ENCODE measurements at places on chromosomes 7 and 10. TPM values are rescaled to one million over a fixed set of nuclear protein-coding genes. Genes with fewer than 3 reads are reported as not detected.

DNA sequence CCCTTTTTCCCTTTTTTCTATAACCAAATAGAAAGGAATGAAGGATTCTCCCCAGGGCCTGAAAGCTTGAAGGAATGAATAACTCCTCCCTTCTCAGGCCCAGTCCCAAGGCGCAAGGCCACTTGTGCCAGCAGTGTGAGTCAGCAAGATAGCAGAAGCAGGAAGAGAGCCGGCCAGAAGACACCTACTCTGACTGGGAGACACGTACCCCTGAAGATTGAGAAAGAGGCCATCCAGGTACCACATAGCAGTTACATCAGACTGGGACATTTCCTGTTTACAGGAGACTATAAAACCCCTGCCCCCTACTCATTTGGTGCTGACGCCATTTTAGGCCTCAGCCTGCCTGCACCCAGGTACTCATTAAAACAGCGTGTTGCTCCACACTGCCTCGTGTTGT is 65.5 kb downstream of the LRRC17 start:
- no peaks in the 10 kb centered on the region for H3K4me1 ChIP-seq
- H3K36me3 ChIP-seq = no peaks in the 10 kb centered on the region
- DNase-seq = no peak

DNA sequence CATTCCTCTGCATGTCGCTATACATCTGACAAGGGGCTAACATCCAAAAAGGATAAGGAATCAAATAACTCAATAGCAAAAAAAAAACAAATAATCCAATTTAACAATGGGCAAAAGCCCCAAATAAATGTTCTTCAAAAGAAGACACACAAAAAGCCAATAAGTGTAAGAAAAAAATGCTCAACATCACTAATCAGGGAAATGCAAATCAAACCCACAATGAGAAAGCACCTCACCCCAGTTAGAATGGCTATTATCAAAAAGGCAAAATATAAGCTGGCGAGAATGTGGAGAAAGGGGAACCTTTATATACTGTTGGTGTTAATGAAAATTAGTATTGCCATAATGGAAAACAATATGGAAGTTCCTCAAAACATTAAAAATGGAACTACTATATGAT is 14.3 kb downstream of the ARHGAP12 start:
- DNase-seq = no peak
- no peaks in the 10 kb centered on the region for H3K36me3 ChIP-seq
- no peaks in the 10 kb centered on the region for H3K27me3 ChIP-seq
- H3K4me1 ChIP-seq = peaks cover 27% of the 10 kb centered on the region
- no peak overlapping the region for H3K4me3 ChIP-seq

GRCh38 chr10:69337296-69338132 is 59.2 kb downstream of the HK1 start:
- H3K4me1 ChIP-seq = peaks cover 74% of the 10 kb centered on the region
- H3K36me3 ChIP-seq = peaks cover 42% of the 10 kb centered on the region
- H3K27me3 ChIP-seq = no peaks in the 10 kb centered on the region
- H3K27ac ChIP-seq = no peak overlapping the region
- no peak overlapping the region for H3K4me3 ChIP-seq

GRCh38 chr10:68562661-68563570 is 2.8 kb downstream of the TET1 start:
- no peak for DNase-seq
- peaks cover 31% of the 10 kb centered on the region for H3K4me1 ChIP-seq
- H3K27me3 ChIP-seq = peaks cover 60% of the 10 kb centered on the region
- H3K27ac ChIP-seq = no peak overlapping the region
- no peak overlapping the region for H3K4me3 ChIP-seq

DNA sequence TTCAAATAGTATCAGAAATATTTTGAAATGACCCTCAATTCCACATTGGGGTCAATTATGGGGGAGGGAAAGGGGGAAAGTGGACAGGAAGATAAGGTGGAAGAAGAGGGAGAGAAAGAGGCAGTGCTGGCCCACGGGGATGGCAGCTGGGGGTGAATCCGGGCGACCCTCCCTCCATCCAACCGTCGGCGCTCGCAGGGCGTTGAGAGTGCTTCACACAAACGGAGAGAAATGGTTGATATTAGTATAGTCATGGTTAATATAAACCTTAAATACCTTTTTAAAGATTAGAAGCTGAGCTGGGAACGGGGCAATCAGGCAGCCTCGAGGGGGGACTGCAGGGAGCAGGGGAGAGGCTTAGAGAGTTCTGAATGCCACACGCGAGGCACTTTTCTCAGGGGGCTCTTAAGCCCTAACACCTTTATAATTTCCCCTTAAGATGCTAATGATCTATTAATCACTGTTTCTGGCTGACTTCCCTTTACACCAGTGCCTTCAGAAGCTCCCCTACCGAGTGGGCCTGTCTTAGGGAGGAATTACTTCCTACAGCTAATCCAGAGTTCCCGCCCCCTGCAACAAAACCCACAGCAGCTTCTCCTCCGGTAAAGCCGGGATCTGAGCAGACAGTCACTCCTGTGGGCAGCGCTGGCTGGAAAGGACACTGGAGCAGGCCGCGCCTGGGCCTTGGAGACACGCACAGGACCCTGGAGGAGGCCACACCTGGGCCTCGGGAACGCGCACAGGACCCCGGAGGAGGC is 39.5 kb downstream of the PRKAG2 start:
- no peaks in the 10 kb centered on the region for H3K36me3 ChIP-seq
- H3K4me3 ChIP-seq = no peak overlapping the region
- H3K4me1 ChIP-seq = peaks cover 27% of the 10 kb centered on the region
- H3K27me3 ChIP-seq = no peaks in the 10 kb centered on the region
- no peak for DNase-seq
- peak overlapping the region; percentile 84 for H3K27ac ChIP-seq

GRCh38 chr7:73668886-73669230 is 1.2 kb downstream of the VPS37D start:
- H3K4me1 ChIP-seq = peaks cover 5% of the 10 kb centered on the region
- H3K27ac ChIP-seq = no peak overlapping the region
- H3K4me3 ChIP-seq = peak overlapping the region; percentile 31
- no peak for DNase-seq
- H3K27me3 ChIP-seq = peaks cover 35% of the 10 kb centered on the region

DNA sequence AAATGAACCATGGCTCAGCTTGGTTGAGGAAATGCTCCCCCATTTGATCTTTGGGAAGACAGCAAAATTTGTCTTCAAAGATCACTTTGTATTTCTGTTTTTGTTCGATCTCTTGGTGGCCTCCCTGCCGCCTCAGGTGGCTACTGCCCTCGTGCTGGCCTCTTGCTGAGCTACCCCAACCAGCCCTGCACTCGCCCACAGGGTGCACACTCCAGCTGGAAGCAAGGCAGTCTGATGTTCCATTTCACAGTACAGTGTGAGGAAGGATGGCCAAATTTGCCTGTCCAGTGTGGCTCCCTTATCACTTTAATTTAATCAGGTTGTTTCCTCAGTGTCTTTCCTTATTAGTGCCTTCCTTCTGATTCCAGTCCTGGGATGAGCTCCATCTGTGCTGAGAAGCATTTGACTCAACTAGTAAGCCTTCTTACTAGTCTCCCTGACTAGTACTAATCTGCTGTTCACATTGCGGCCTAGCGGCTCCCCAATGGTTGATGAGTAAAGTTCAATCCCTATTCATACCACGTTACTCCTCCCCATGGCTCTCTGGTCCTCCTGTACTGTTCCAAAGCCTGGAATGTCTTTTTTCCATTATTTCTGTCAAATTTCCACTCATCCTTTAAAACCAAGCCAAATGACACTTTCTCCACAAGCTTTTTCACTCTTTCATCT is 8.2 kb downstream of the MYOF start:
- H3K36me3 ChIP-seq = no peaks in the 10 kb centered on the region
- no peak overlapping the region for H3K27ac ChIP-seq
- H3K4me1 ChIP-seq = no peaks in the 10 kb centered on the region

GRCh38 chr10:78849115-78849514 is 219.7 kb upstream of the ZMIZ1 start:
- no peaks in the 10 kb centered on the region for H3K4me1 ChIP-seq
- H3K27ac ChIP-seq = no peak overlapping the region
- H3K4me3 ChIP-seq = no peak overlapping the region
- H3K36me3 ChIP-seq = no peaks in the 10 kb centered on the region
- DNase-seq = no peak

The STEAP2 gene
- total RNA-seq = not detected

The GIMAP6 gene
- 88.9 TPM for total RNA-seq

The HKDC1 gene
- total RNA-seq = 1.8 TPM

The MEOX2 gene
- total RNA-seq = not detected

The SKAP2 gene
- total RNA-seq = 12.5 TPM

The ATOH7 gene
- not detected for total RNA-seq

The RPEL1 gene
- total RNA-seq = not detected

The CCM2 gene
- 99.6 TPM for total RNA-seq

The TUBB8 gene
- total RNA-seq = not detected

The CALHM1 gene
- total RNA-seq = 1.8 TPM
